ENCODE measurements at places on chromosomes 5 and 9.

GRCh38 chr9:17052626-17053025 lies 82.2 kb upstream of the CNTLN start:
- DNase-seq: no peak

- DNase-seq: no peak
Observed at GRCh38 chr5:164580155-164580554, 1074.7 kb downstream of the MAT2B start.

- DNase-seq: no peak
Observed at GRCh38 chr5:132776131-132776937, 705 bp downstream of the SEPTIN8 start.

GRCh38 chr9:83304686-83305085 lies 233.5 kb downstream of the FRMD3 start:
- DNase-seq: no peak

GRCh38 chr5:1725641-1726468 lies 73.8 kb downstream of the MRPL36 start:
- no peak for DNase-seq

DNA sequence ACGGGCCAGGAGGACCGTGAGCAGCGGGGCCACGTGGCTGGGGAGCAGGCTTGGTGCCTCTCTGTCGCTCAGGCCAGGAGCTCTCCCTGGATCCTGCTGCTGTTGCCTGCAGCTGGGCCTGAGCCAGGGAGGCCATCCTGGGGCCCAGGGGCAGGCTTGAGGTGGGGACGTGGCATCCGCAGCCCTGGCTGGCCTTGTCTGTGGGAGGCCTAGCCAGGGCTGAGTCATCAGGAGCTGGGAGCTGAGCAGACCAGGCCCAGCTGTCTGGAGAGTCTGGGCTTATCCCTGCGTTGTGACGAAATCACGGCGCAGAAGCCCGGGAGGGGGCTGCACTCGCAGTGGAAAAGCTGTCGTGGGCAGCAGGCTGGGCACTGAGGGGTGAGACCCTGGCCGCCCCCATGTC lies 138.8 kb upstream of the COL5A1 start:
- peak; percentile 1 for DNase-seq

- DNase-seq: no peak
Observed at GRCh38 chr5:34570721-34571676, 85.1 kb upstream of the RAI14 start.

GRCh38 chr9:101094686-101095085 lies 66.2 kb downstream of the PLPPR1 start:
- DNase-seq: no peak

DNA sequence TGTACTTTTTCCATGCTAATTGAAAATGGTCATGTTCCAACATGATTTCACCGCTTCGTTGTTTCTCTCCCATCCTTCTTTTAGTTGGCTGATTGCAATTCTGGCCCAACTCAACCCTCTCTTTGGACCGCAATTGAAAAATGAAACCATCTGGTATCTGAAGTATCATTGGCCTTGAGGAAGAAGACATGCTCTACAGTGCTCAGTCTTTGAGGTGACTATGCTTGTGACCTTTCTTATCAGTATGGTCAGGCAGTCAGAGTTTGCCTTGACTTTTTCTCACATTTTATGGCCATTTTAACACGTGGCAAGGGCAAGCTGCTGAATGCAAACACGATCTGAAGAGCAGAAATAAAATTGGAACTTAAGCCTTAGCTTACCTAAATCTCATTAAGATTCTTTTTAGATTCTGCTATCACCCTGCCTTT lies 36.0 kb upstream of the CREBRF start:
- DNase-seq: no peak

DNA sequence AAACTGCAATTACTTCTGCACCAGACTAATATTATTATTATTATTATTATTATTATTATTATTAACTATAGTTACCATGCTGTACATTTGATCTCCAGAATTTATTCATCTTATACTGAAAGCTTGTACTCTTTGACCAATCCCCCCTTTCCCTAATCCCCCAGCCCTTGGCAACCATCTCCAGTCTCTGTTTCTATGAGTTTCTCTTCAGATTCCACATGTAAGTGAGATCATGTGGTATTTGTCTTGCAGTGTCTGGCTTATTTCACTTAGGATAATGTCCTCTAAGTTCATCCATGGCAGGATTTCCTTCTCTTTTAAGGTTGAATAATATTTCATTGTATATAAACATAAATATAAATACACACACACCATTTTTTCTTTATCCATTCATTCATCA lies 287.0 kb upstream of the DAB2 start:
- no peak for DNase-seq

DNA sequence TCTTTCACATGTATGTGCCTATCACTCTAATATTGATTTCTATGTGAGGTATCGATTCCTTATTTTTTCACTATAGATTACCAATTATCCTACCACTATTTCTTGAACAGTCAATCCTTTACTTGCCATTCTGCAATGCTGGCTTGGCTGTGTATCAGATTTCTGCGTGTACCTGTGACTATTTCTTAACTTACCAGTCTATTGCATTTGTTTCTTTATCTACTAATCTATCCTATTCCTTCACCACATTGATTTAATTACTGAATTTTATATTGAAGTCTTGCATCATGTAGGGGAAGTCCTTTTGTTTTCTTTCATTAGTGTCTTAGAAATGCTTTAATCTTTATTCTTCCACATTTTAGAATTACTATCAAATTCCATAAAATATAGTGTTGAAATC lies 684.8 kb downstream of the LRRC70 start:
- no peak for DNase-seq

- DNase-seq: no peak
Observed at GRCh38 chr9:105842023-105842644, 147.8 kb downstream of the TMEM38B start.

DNA sequence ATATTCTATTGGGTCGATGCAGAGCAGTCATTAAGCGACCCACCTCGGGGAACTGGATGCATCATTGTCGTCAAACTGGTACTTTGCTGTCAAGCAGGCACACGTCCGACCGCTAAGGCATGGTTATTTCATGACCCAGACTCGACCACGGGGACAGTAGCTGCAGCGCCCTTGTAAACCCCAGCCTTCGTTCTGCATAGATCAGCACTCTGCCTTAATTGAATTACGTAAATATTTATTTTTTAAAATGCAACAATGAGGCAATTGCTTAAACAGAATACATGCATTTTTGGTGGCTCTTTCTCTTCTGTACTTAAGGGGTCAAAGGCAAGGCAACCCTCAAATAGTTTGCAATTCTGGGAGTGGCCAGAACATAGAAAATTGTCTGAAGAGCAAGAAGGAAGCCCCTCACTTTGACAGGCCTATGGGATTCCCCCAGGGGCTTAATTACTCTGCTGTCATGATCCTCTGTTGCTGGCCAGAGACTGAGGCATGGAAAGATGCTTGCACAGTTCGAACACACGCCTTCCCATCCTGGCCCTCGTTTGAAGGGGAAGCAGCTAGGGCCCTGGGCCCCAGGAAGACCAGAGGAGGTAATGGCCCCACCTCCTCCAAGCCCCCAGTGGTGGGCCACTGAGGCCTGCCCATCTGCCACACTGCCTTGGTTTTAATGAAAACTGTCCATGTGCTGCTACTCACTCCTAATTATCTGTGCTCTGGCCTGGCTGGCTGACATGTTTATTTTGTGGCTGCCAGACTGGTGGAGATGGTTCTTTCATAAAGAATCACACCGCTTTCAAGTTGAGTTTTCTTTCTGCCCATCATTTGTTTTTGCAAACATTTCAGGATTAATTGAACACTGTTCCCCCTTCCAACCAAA lies 169.7 kb upstream of the MAST4 start:
- no peak for DNase-seq

- DNase-seq: no peak
Observed at GRCh38 chr5:109246395-109246794, 163.4 kb downstream of the PJA2 start.

GRCh38 chr5:154467655-154468354 lies 10.2 kb downstream of the HAND1 start:
- DNase-seq: peak; percentile 76

DNA sequence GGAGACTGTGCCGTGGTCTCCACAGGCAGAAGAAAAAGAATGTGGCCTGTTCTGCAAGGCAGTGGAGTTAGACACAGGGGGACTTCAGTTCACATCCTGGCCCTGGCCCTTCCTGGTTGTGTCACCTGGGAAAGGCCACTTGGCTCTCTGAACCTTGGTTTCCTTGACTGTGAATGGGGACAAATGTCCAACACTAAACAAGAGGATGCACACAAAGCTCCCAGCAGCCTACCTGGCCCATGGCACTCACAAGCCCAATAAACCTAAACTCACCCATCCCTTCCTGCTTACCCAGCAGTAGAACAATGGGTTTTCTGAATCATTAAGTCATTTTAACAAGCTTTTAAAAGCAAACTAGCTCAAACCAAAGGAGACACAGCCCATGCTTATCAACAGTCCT lies 103.9 kb downstream of the FRMD3 start:
- no peak for DNase-seq

DNA sequence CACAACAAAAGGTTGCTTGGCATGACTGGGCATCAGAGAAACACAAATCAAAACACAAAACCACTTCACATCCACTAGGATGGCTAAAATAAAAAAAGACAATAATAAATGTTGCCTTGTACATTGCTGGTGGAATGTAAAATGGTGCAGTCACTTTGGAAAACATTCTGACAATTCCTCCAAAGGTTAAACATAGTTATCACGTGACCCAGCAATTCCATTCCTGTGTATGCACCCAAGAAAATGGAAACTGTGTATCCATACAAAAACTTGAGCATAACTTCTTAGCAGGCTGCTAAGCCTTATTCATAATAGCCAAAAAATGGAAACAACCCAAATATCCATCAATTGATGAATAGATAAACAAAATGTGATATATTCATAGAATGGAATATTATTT lies 10.2 kb upstream of the SLC46A2 start:
- DNase-seq: no peak

DNA sequence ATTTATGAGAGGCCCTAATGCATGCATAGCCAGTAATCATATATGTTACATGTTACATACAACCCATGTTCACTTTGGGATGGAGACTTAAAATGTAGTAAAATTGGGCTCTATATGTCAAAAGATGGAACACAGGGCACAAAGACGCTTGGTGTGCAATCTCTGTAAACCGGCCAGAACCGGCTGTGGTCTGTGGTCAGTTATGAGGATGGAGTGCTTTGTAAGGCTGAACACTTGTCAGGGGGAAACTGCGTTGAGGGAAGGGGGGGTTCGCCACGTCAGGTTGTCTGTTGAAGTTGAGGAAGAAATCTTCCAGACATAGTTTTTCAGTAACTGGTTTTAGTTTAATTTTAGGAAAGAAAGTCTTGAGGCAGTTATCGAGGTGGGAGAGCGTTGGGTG lies 2.7 kb upstream of the CKMT2 start:
- no peak for DNase-seq

GRCh38 chr9:136309101-136309801 lies 5.4 kb upstream of the CCDC187 start:
- no peak for DNase-seq

- no peak for DNase-seq
Observed at GRCh38 chr5:118531276-118531675, 457.1 kb downstream of the DTWD2 start.

DNA sequence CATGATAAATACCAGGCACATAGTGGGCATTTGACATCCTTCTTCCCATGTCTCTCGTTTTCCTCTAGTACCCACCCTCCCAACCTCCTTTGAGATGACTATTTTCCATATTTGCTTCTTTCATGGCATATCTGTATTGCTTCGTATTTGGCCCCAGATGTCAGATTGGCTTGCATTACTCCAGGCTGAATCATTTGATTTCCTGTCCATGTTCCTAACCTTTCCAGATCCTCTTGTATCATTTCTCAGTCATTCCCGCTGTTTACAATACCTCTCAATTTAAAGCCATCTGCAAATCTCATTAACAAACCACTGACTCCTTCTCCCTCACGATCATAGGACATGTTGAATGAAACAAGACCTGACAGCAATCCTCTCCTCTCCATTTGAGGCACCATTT lies 19.9 kb downstream of the MTX3 start:
- DNase-seq: no peak

DNA sequence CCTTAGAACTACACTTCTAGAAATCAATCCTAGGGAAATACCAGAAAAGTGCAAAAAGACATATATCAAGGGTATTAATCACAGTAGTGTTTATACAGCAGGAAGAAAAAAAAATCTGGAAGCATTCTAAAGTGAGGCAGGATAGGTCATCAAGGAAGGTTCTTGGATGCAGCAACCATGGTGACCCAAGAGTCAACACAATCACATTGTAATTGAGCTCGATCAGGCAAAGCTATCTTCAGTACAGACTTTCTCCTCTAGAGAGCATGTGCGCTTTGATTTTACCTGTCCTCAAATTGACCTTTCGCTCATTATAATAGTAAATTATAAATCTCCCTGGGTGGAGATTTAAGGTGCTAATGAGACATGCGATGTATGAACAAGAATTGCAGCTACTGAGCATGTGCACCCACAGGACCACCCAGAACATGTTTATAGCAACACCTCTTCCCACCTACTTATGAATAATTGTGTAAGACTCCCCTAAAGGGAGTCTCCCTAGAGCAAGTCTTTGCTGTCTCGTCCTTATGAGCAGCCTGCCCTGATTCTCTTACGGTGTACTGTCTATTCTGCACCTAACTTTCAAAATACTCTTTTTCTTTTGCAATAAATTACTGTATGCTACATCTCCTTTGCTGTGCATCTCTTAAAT lies 297.7 kb downstream of the ATPSCKMT start:
- DNase-seq: no peak

GRCh38 chr9:21357479-21358460 lies 7.1 kb upstream of the IFNA6 start:
- DNase-seq: no peak

GRCh38 chr5:126716861-126717260 lies 60.1 kb upstream of the LMNB1 start:
- DNase-seq: no peak

DNA sequence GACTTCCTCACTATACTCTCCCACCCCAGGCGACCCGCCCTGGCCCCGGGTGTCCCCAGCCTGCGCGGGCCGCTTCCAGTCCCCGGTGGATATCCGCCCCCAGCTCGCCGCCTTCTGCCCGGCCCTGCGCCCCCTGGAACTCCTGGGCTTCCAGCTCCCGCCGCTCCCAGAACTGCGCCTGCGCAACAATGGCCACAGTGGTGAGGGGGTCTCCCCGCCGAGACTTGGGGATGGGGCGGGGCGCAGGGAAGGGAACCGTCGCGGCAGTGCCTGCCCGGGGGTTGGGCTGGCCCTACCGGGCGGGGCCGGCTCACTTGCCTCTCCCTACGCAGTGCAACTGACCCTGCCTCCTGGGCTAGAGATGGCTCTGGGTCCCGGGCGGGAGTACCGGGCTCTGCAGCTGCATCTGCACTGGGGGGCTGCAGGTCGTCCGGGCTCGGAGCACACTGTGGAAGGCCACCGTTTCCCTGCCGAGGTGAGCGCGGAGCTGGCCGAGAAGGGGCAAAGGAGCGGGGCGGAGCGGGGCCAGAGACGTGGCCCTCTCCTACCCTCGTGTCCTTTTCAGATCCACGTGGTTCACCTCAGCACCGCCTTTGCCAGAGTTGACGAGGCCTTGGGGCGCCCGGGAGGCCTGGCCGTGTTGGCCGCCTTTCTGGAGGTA lies 2.1 kb downstream of the CA9 start:
- peak; percentile 52 for DNase-seq

DNA sequence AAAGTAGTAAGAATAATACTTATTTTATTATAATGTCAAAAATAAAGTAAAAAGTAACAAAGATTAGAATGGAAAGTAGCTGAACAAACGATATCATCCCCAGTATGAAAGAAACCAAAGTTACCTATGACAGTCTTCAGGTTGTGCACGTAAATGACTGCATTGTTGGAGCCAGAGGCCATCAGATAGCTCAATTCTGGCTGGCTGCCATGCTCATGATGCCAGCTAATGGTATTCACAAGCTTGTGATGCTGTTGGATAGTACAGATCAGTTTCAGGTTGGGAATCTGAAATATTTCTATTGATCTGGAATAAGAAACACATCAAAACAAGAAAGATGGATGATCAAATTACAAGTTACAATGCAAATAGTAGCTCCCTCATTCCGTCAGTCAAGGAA lies 21.1 kb downstream of the GEMIN5 start:
- DNase-seq: no peak

Measured in activated T-cell treated with anti-CD3 and anti-CD28 coated beads, Interleukin-2, amount 50 U/mL, for 1 hour (primary cell).